Activated T-helper 17 cell treated with anti-CD3 and anti-CD28 coated beads, Interleukin-2, amount 50 U/mL, for 72 hours (primary cell): ENCODE measurements at places on chromosomes 12 and 14. TPM values are rescaled to one million over a fixed set of nuclear protein-coding genes. Genes with fewer than 3 reads are reported as not detected.

- no peak for ATAC-seq
Observed at GRCh38 chr14:55973285-55973800, 144.9 kb upstream of the PELI2 start.

DNA sequence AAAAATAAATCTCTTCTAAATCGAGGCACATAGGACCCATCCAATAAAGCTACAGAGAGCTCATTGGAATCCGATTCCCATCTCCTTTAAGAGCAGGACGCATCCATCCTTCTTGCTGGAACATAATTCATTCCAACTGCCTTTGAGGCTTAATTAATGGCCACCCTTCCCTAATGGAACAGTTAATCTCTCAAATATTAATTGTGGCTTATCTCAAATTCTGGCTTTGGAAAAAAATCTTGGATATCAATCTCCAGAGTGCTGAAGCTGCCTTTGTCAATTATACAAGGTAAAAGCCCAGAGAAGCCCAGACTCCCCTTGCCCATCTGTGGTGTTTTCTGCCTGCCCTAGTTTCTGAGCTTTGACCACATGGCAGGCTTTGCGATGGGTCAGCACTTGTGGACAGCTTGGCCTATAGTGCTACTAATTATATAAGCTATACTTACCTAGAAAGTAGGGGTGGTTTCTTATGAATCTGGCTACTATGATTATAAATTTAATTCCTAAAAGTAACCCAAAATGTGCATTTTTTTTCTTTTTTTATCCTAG, 246.3 kb downstream of the NUAK1 start:
- ATAC-seq = no peak

GRCh38 chr12:68608191-68608590, 2.5 kb upstream of the RAP1B start:
- no peak for ATAC-seq

DNA sequence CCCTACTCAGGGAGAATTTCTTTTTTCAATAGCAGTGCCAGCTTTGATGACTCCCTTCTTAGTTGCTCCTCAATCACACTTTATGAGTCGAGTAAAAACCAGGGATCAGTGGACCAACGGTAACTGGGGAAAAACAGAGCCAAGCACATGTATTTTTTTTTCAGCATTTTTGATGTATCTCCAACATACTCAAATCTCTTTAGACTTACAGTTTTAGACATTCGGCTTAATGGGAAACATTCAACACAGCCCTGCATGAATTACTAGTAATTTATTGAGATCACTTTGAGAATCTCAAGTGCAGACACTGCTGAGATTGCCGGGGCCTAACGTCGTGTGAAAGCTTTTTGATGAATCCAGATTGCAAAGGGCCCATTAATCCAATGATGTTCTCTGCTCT, 306.7 kb downstream of the NUAK1 start:
- ATAC-seq = no peak

DNA sequence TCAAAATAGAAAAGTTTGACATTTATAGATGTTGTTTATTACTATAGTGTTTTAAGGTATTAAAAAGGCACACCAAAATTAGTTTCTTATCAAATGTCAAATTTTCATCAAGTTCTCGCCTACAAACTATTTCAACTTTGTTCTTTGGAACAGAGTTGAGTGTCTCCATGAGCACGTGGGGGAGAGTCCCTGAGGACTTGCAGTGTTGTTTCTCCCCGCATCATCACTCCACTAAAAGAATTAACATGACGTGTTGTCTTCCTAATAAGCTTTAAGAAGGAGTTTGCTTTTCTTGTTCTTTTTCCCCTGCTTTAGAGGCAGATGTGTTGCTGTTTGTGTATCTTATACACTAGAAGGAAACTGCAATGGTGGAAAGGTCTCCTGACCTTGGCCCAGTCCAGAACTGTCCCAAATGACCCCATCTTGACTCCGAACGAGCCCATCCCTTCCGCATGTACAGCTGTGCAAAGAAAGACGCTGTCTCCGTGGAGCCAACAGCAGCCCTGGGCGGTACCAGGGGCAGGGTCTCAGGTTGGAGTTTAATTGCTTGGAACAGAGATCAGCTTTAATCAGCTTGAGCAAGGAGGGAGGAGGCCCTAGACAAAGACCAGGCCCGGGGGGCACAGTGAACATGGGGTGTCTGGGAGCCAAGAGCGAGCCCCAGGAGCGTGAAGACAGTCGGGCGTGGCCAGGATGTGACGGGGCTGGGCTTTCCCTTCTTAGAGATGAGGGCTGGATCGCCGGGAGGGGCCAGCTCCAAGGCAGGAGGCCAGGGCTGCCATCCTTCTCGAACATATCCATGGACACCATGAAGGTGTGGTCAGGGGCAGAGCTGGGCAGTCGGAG, 215.4 kb upstream of the RTL1 start:
- no peak for ATAC-seq

DNA sequence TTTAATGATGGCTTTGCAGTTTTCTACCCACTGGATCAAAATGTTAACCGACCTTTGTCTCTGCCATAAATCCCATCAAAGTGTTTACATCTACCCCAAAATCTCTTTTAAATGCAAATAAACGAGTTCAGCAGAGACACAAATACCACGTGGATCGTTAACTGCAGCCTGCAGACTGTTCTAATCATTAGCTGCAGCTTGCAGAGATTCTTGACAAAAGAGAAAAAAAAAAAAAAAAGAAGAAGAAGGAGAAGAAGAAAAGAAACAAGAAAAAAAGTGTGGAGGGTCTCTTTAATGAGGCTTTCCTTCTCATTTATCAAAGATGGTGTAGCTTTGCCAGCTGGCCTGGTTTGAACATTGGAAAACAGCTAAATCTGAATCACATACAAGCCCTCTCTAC, 275.7 kb downstream of the NEDD1 start:
- ATAC-seq = no peak

DNA sequence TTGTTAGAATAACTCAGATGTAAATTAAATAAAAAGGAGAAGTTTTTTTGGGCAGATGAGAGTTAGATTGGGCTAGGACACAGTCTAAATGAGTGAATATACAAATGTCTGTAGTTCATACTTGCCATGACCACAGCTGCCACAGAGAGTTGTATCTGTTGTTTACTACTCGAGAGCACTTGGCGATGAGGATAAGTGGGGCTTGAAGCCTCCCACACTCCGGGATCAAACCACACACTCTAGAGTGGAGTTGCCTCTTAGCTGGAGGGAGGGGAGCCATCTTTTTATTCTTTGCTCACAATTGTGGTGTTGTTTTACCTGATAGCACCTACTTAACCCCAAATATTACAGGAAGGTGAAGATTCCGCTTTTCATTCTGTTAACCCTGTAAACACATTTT, 27.5 kb downstream of the BEST3 start:
- ATAC-seq = no peak

- ATAC-seq = no peak
Observed at GRCh38 chr14:68808696-68809480, 16.0 kb upstream of the ZFP36L1 start.

- no peak for ATAC-seq
Observed at GRCh38 chr14:35158951-35159653, 36.8 kb downstream of the PRORP start.

DNA sequence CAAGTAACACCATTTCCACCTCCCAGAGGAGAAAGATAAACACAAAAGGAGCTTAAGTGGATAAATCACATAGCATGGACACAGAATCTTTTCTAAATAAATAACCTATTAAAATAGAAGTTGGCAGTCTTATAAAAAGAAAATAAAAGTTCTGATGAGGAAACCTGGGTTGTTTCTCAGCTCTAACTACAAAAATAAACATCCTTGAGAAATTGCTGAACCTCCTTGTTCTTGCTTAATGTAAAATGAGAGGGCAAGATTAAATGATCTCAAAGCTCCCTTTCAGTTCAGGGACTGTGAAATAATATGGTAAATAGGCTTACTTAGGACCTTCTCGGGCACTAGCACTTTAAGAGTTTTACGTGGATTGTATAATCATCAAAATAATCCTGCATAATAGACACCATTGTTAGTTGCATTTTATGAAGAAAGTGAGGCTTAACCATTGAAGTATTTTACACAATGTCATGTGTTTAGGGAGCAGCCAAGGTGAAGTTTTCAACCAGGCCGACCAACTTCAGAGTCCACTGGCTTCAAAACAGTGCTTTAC, 214.0 kb upstream of the NOVA1 start:
- ATAC-seq = no peak

- ATAC-seq = no peak
Observed at GRCh38 chr14:91095178-91095577, 18.7 kb upstream of the DGLUCY start.

DNA sequence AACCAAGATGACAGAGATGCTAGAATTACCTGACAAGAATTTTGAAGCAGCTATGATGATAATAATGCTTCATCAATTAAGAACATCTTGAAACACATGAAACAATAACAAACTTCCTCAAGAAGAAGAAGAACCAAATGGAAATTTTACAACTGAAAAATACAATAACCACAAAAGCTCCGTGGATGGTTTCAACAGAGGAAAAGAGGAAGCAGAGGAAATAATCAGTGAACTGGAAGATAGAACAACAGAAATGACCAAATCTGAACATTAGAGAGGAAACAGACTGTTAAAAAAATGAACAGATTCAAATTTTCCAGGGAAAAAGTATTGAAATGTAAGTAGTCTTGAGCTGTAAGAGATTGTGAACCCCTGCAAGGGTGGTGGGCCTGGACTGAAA, 62.8 kb upstream of the SLC35F4 start:
- no peak for ATAC-seq

- ATAC-seq = peak; percentile 94
Observed at GRCh38 chr12:88241862-88242570, 99.9 kb downstream of the TMTC3 start.

DNA sequence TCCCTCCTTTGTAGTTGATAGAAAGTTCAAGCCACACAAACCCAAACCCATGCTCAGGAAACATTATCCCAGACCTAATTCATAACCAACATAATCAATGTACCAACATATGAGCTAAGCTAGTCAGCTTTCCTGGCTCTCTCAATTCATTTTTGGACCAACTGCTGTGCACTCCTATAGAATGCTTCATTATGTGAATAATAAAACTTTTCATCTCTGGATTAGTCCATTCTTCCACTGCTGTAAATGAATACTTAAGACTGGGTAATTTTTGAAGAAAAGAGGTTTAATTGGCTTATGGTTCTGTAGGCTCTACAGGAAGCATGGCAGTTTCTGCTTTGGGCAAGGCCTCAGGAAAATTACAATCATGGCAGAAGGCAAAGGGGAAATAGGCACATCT, 651.9 kb downstream of the RERGL start:
- no peak for ATAC-seq

GRCh38 chr12:8078398-8078797, 3.7 kb upstream of the NECAP1 start:
- ATAC-seq = peak; percentile 18

GRCh38 chr12:13228579-13228978, 32.1 kb downstream of the EMP1 start:
- no peak for ATAC-seq

GRCh38 chr14:50551877-50552276, 8.1 kb upstream of the ATL1 start:
- ATAC-seq = no peak

DNA sequence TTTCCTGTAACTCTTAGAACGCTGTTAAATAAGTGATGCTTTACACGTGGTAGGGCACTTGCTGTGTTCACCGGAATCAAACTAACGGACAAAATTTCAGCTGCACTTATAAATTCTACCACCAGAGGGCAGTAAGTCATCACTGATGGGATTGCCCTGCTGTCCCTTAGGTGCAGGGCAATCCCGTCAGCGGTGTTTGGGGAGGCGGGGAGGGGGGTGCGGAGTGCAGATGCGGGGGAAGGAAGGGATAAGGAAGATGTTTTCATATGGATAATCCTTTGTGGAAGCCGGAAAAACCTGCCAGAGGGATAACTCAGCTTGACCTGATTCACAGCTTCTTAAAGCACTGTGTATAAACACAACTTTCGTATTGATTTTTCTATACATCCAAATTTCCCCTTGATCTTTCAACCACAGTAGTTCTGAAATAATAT, 21.7 kb upstream of the SLC10A1 start:
- ATAC-seq = peak; percentile 82

GRCh38 chr12:121187501-121187900, 22.4 kb upstream of the P2RX4 start:
- no peak for ATAC-seq

GRCh38 chr12:119147847-119148448, 30.8 kb upstream of the HSPB8 start:
- no peak for ATAC-seq

GRCh38 chr14:77822307-77822706, 22.4 kb downstream of the ADCK1 start:
- ATAC-seq = no peak

The IFNG gene
- 33.2 TPM for total RNA-seq

The SPIC gene
- not detected for total RNA-seq

The RIPK3 gene
- total RNA-seq = 12.9 TPM

The ADCY4 gene
- total RNA-seq = 10.5 TPM

The SLC5A8 gene
- not detected for total RNA-seq

The CIDEB gene
- total RNA-seq = 14.9 TPM

The PLEKHA5 gene
- total RNA-seq = 8.6 TPM

The BBOF1 gene
- total RNA-seq = 0.91 TPM

The MUCL1 gene
- total RNA-seq = not detected

The CFAP54 gene
- 0.61 TPM for total RNA-seq

The RGS6 gene
- total RNA-seq = 1.5 TPM

The KRT82 gene
- not detected for total RNA-seq

The LRP1-AS gene
- not detected for total RNA-seq
